DMS153 (cell line): ENCODE measurements at places on chromosomes 6 and 20.

GRCh38 chr6:14601490-14601889, 483.9 kb downstream of the CD83 start:
- DNase-seq = peak; percentile 82

- no peak for DNase-seq
Observed at GRCh38 chr6:50819466-50819903, 814 bp downstream of the TFAP2B start.

GRCh38 chr6:18515767-18516166, 128.6 kb downstream of the RNF144B start:
- no peak for DNase-seq

DNA sequence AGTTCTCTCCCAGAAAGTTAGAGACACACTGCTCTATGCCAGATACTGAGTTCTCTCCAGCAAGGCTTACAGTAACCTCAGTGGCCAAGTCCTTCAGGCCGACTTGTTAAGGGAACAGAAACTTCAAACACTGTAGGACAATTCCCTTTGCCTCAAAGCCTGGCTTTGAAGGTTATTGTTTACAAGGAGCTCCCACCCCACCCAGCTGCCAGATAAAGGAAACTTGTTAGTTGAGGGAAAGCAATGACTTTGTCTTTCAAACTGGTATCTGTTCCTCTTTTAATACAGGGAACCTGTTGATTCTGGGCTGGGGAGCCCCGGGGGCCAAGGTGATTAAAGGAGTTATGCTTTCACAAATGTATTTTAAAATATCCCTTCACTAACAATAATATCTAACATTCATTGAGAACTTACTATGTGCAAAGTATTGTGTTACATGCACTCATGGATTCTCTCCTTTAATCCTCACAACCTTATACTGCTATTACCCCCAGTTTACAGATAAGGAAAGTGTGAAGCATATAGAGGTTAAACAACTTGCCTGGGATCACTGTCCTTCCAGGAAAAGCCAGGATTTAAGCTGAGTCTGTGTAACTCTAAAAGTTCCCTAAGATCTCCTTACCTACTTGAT, 27.6 kb upstream of the CDKN1A start:
- no peak for DNase-seq

DNA sequence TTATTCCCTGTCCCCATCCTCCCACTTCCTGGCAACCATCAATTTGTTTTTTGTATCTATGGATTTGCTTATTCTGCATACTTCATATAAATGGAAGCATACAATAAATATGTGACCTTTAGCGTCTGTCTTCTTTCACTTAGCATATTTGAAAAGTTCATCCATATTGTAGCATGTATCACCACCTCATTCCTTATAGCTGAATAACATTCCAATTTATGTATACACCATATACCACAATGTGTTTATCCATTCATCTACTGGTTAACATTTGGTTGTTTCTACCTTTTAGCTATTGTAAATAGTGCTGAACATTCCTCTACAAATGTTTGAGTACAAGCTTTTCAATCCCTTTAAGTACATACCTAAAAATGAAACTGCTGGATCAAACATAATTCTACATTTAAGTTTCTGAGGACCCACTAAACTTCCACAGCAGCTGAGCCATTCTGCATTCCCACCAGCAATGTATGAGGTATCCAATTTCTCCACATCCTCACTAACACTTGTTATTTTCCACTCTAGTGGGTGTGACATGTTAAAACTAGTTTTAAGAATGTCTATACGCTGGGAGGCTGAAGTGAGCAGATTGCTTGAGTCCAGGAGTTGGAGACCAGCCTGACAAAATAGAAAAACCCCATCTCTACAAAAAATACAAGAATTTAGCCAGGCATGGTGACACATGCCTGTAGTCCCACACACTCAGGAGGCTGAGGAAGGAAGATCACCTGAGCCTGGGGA, 32.9 kb downstream of the NUDT3 start:
- DNase-seq = no peak

- DNase-seq = no peak
Observed at GRCh38 chr20:52447225-52447551, 255.6 kb upstream of the ZFP64 start.

GRCh38 chr6:136538836-136539235, 11.4 kb downstream of the MAP7 start:
- DNase-seq = no peak

DNA sequence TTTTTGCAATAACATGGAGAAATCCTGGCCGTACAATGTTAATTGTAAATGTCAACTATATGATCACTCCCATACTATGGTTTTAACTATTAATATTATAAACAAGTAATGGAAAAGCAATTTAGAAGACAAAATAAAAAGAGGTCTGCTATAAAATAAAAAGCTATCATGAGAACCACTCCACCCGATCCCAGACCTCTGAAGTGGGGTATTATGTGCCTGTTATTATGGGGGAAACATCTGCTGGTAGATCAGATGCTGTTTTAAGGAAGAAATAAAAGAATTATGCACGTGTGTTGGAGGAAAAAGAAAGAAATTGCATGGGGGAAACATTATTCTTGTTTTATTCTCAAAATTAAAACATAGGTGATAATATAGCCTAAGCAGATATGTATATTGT, 615.7 kb upstream of the ARID1B start:
- no peak for DNase-seq

DNA sequence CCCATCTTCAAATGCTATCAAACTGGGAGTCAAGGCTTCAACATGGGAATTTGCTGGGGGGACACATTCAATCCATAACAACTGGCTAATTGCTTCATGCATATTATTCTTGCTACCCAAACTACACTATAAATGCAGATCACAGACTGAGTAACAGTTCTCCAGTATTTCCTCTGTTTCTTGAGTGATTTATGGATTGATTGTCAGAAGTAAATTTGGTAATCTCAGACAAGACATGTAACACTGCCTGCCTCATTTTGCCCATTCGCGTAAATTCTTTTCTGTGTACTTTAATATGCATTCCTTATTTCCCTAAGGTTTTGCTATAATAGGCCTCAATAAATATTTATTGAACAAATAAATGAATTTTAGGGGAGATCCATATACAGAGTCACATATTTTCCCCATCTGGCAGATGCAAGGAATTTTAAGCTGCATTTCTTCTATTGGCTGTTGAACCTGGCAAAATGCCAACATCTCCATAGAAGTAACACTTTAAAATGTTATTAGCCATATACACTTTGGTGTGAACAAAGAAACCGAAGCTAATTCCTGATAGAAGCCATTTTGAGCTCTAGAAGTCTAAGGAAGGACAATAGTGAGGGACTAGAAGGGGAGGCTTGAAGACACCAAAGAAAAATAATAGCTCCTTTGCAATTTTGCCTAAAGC, 98.2 kb downstream of the QRSL1 start:
- no peak for DNase-seq

DNA sequence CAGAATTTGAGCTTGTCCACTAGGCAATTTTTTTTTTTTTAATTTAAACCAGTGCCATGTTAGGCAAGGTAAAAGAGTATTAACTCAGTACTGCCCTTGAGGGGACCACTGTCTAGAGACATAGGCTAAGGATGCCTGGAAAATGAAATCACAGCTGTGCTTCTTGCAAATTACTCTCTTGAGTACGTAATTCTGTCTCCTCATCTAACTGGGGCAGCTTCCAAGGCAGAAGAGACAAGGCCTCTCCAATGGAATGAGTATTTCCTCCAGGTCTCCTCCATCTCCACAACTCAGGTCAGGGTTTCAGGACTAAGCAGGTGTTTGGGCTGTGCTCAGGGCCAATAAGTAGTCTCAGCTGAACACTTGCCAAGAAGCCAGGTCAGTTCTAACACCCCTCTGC, 33.8 kb upstream of the MRPS10 start:
- no peak for DNase-seq

DNA sequence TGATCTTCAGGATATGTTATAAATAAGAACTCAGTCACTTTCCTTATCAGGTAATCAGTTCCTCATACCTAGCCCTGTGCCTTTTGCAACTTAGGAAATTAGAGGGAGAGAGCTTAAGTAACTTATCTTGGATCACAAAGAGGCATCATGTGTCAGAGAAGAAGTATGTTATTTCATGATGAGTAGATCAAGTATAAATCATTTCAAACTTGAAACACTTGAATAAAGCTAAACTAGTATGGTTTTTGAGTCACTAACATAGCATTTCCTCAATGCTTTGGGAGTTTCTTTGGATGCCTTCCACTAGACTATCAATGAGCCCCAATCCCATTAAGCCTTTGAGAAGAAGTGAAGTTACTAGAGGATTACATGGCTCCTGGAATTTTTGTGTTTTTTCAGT, 102.6 kb upstream of the TNFAIP3 start:
- DNase-seq = no peak

GRCh38 chr20:37375227-37375626, 29.3 kb downstream of the SRC start:
- no peak for DNase-seq

- DNase-seq = no peak
Observed at GRCh38 chr6:16311763-16312162, 73.4 kb downstream of the GMPR start.

GRCh38 chr6:41045664-41046063, 3.4 kb downstream of the TSPO2 start:
- no peak for DNase-seq

DNA sequence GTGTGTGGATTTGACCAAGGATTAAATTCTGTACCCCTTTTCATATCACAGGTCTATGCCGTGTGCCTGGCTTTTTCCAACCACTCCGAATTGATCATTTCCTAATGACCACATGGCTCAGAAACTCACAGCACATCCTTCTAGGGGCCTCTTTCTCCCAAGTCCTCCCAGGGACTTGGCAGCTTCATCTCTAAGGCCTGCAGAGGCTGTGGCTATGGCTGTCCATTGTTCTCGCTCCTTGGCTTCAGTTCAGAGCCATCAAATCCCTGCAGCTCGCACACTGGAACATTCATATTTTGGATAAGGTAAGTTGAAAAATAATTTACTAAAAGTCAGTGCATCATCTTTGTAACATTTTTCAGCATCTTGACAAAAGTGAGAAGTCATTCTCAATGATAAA, 497.2 kb upstream of the CDH4 start:
- DNase-seq = no peak

- DNase-seq = no peak
Observed at GRCh38 chr20:16556301-16556700, 16.9 kb downstream of the KIF16B start.

GRCh38 chr6:14596410-14596809, 478.8 kb downstream of the CD83 start:
- no peak for DNase-seq

DNA sequence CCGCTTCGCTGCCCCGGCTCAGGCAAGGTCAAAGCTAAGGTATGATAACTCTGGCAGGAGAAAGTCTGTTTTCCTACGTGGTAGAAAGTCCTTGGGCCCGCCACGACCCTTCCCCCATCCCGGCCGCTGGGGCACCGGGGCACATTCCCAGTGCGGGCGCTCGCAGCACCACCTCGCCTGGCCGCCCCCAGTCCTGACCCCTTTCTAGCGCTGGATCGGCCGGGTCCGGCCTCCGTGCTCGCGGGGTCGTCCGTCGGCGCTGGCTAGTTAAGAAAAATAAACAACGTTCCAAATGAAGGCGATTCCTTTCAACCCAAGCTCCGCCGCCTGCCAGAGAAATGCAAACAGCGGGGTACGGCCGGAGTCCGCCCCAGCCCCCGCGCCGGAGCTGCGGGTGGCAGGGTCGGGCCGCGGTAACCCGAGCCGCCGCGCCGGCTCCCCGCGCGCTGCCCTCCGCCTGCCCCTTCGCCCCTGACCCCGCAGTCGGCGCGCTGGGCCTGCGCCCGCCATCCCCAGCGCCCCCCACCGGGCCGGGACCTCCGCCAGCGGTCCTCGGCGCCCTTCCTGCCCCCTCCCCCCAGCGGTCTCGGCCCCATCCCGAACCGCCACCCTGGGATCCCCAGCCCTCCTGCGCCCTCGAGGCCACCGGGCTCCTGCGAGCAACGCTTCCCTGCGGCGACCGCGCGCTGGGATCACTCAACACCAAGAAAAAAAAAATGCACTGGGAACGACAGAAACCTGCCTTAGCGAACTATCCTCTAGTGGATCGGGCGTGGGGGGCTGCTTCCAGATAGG, 37.6 kb downstream of the NCR2 start:
- no peak for DNase-seq

GRCh38 chr6:41642960-41643898, 5.0 kb downstream of the MDFI start:
- DNase-seq = no peak

- DNase-seq = no peak
Observed at GRCh38 chr6:127366282-127367022, 23.0 kb upstream of the ECHDC1 start.

DNA sequence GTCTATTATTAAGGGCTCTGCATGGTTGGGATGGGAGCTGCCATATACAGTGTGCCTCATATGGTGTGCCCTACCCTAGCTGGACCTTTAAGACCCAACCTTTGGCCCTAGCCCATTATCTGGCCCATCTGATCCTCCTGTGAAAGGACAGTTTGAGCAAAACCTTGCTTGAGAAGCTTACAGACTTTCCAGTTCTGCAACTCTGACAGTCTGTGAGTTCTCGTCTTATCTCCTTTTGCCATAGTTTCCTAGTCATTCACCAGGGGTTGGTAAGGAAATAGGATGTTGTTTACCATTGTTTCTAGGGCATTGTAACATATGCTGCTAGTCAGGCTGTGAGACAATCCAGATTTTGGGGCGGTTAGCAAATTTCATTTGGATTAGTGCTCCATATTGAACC, 17.2 kb downstream of the CTNNBL1 start:
- DNase-seq = no peak

DNA sequence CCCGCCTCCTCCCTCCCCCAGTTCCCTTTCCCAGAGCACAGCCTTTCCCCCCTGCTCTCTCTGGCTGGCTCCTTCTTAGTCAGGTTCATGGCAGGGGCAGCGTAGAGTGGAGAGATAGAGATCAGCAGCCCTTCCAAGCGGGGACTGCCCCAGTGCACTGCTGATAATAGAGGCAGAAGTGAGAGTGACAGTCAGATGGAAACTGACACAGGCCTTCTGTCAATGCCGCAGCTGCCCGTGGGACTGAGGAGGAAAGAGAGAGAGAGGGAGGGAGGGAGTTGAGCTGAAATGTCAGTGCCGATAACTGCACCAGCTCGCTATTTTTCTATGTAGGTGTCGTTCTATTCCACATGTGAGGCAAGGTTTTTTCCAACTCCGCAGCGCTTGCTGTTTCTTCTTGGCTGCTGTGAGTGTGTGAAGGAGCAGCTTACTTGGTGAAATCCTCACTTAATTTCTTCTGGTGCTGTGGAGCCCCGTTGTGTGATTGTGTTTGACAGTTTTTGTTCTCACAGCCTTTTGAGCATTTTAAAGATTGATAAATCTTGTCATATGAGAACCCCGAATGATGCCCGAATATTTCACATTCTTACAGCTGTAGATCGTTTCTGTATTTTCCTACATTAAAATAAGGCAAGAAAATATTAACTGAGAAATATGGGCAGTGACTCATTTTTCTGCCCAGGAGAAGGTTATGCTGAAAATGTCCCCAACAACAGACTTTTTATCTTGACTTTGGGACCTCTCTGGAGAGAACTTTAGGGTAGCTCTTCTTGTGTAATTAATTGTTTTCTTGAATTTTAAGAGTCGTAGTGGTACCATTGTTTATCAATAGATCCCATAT, 386.4 kb upstream of the MMS22L start:
- peak; percentile 1 for DNase-seq

GRCh38 chr6:117559299-117559698, 43.0 kb downstream of the GOPC start:
- no peak for DNase-seq
